Right atrium auricular region (tissue), 2 donors: ENCODE measurements at places on chromosomes 3 and 15. TPM values are rescaled to one million over a fixed set of nuclear protein-coding genes. Genes with fewer than 3 reads are reported as not detected.

Gene LRRC28
- 34.5 TPM for total RNA-seq

DNA sequence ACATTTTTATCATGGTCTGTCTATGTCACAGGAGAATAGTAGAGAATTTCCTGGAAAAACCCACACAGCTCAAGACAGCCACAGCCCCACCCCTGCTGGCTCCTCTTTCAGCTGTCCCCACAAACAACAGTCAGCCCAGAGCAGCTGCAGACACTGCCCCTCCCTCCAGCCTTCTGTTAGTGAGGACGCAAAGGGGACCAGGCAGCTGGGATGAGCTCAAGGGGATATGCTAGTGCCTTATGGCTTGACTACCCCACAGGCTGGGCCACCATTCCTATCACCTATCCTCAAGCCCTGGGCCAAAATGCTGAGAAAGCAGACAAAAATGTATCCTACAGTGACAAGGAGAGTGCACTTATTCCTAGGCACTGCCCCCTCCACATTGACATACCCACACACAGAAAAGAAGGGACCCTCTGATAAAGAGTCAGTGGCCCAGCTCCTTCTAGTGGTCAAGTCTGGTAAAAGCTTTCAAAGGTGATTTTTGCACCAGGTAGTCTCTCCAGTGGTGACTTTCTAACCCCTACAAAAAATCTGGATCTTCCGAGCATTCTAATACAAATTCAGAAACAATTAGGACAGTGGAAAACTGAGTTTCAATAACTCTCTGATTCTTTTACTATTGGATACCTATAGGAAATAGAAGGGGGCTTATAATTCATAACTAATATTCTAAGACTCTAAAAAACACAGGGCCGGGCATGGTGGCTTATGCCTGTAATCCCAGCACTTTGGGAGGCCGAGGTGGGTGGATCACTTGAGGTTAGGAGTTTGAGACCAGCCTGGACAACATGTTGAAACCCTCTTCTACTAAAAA lies 3.0 kb upstream of the MAP1A start:
- peak; percentile 72 for DNase-seq

GRCh38 chr15:57643826-57644225 lies 52.1 kb downstream of the MYZAP start:
- no peak for DNase-seq

Gene BOC
- total RNA-seq, result 10.6 TPM

DNA sequence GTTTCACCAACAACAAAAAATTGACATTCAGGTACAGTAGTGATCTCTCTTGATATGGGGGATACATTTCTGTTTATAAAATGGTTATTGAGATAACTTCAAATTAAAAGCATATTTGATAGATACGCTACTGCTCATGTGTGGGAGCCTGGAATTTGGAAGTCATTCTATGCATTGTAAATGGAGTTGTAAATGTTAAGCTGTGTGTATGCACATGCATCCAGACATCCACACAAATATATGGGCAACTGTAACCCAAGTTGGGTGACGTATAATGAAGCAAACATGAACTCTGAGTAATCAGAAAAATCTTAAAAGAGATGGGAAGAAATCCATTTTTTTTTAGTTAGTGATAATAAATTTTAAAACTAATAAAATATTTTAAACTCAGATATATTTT lies 9.8 kb downstream of the KLHL24 start:
- DNase-seq, result no peak
